ENCODE measurements at places on chromosomes 7 and 10.

- no peaks in the 10 kb centered on the region for H3K27me3 ChIP-seq
- no peak for DNase-seq
- H3K36me3 ChIP-seq: no peaks in the 10 kb centered on the region
- no peak overlapping the region for H3K4me3 ChIP-seq
Observed at GRCh38 chr10:112775381-112775780, 174.7 kb upstream of the TCF7L2 start.

- no peaks in the 10 kb centered on the region for H3K4me1 ChIP-seq
- H3K27me3 ChIP-seq: no peaks in the 10 kb centered on the region
- no peak for DNase-seq
- H3K27ac ChIP-seq: no peak overlapping the region
Observed at GRCh38 chr10:80646366-80646765, 108.7 kb downstream of the SH2D4B start.

DNA sequence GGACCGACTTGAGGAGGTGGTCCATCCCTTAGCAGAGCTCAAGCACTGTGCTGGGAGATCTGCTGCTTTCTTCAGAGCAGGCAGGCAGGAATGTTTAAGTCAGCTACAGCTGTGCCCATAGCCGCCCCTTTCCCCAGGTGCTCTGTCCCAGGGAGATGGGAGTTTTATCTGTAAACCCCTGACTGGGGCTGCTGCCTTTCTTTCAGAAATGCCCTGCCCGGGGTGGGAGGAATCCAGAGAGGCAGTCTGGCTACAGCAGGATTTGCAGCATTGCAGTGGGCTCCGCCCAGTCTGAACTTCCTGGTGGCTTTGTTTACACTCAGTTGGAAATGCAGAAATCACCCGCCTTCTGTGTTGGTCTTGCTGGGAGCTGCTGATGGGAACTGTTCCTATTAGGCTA, 51.2 kb upstream of the SEMA3A start:
- H3K4me1 ChIP-seq: no peaks in the 10 kb centered on the region
- no peaks in the 10 kb centered on the region for H3K27me3 ChIP-seq
- H3K27ac ChIP-seq: no peak overlapping the region
- no peak overlapping the region for H3K4me3 ChIP-seq
- no peaks in the 10 kb centered on the region for H3K36me3 ChIP-seq
- no peak for DNase-seq

DNA sequence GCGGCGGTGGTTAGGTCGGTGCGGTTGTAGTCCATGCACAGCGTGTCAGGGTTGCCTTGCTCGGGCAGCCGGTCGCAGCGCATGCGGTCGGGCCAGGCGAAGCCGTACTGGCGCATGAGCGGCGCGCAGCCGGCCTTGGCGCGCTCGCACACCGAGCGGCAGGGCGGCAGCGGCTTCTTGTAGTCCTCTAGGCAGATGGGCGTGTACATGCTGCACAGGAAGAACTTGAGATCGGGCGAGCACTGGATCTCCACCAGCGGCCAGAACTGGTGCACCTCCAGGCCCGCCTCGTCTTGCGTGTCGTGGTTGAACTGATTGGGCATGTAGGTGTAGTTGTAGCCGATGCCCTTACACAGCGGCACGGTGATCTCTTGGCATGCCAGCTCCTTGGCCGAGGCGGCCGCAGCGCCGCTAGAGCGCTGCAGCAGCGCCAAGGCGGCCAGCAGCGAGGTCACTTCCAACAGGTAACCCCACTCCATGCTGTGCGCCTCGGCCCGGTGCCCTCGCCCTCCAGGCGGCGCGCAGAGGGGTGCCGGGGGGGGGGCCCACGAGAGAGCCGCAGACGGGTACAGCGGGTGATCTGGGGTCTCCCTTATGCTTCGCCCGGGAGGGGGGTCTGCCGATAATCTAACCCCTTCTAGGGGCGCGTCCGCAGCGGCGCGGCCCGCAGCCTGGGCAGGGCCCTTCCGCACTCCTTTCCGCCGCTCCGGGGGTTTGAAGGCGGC, 983 bp downstream of the FZD8 start:
- peak overlapping the region; percentile 84 for H3K4me3 ChIP-seq
- DNase-seq: no peak
- H3K36me3 ChIP-seq: no peaks in the 10 kb centered on the region

DNA sequence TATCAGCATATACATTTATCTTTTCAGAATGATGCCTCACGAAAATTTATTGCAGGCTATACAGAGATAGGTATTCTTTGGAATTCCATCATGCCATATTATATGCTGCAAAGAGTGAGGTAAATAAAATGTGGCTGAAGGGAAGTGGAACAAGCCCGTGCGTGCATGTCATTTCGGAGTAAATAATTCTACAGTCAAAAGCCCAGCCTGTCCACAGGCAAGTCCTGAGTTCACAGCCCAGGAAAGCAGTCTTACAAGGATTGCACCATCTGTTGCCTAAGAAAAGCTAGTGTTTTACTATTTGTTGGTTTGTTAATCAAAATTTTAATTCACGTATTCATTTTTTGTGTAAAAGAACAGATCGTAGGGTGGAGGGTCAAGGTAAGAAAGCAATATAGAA, 292.4 kb upstream of the AKR1E2 start:
- no peak for DNase-seq
- H3K27ac ChIP-seq: no peak overlapping the region
- no peaks in the 10 kb centered on the region for H3K27me3 ChIP-seq
- H3K36me3 ChIP-seq: no peaks in the 10 kb centered on the region

DNA sequence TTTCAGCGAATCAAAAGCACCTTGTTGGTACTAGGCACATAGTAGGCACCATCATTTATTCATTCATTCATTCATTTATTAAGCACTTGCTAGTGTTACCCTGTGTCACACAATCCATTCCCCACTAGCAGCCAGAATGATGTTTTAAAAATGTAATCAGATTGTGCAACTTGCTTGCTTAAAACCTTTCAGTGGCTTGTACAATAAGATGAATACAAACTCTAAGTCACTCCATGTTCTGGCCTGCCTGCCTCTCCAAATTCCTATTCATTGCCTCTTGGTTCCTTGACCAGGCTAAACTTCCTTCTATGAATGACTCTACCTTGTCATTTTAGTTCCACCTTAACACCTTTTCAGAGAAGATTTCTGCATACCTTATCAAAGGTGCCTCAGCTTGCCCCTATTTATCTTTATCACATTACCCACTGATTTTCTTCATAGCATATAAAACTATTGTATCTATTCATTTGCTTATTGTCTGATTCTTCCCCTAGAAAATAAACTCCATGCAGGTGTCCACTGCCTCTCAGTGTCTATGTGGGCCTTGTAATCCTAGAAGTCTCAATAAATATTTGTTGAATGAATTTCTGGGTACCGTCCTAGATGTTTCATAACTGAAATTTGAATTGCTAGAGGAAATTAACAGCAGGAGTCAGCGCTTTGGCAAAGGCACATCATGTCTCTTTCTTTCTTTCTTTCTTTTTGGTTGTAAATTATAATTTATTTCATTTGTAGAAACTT, 169.5 kb downstream of the TMEM26 start:
- H3K27me3 ChIP-seq: no peaks in the 10 kb centered on the region
- no peak overlapping the region for H3K27ac ChIP-seq
- no peaks in the 10 kb centered on the region for H3K4me1 ChIP-seq
- H3K4me3 ChIP-seq: no peak overlapping the region

Measured in iPS DF 6.9 (cell line).